ENCODE measurements at places on chromosomes 5 and 9.

- DNase-seq, result no peak
Measured at GRCh38 chr5:108541836-108542235, 159.9 kb upstream of the FBXL17 start.

DNA sequence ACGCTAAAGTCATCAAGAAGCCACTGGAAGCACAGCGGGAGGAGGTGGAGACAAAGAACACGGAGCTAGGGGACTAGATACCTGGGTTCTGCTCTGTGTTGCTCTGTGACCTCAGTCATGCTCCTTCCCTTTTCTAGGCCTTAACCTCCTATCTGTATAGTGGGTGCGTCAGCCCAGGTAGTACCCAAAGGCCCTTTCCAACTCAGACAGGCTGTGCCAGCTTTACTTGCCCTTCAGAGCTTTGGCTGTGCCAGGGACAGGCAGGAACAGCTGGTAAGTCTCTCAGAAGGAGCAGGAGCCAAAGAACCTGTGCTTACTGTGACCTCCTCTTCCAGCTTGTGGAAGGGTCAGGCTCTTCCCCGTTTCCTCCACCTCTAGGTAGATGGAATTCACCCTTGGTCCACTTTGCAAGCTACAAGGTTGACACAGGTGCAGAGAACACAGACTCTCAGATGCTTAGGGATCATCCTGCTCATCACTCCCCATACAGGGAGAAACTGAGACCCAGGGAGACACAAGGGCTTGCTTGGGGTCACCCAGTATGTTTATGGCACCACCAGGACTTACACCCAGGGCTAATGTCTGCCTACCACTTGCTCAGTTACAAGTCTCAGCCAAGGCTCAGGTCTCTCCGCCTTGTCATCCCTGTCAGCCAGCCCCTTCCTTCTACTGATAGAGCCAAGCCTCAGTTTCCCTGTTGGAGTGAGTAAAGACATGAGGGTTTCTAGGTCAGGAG, 1.7 kb downstream of the CCDC69 start:
- DNase-seq, result no peak

- no peak for DNase-seq
Measured at GRCh38 chr5:140150201-140150600, 24.5 kb downstream of the IGIP start.

DNA sequence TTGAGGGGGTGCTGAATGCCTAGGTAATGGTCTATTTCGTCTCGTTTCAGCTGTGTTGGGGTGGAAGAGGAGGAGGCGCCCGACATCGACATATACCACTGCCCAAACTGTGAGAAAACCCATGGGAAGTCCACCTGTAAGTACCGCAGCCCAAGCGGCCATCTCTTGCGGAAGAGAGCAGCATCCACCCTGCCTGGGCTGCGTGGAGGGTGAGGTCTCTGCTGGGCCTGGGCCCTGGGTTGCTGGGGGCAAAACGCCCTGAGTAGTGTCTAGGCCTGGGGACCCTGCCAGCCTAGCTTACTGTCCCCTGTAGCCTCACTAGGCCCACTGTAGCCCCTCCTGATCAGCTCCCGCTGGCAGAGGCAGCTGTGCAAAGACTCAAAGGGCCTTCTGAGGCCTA, 53.5 kb downstream of the PHF2 start:
- DNase-seq, result no peak

DNA sequence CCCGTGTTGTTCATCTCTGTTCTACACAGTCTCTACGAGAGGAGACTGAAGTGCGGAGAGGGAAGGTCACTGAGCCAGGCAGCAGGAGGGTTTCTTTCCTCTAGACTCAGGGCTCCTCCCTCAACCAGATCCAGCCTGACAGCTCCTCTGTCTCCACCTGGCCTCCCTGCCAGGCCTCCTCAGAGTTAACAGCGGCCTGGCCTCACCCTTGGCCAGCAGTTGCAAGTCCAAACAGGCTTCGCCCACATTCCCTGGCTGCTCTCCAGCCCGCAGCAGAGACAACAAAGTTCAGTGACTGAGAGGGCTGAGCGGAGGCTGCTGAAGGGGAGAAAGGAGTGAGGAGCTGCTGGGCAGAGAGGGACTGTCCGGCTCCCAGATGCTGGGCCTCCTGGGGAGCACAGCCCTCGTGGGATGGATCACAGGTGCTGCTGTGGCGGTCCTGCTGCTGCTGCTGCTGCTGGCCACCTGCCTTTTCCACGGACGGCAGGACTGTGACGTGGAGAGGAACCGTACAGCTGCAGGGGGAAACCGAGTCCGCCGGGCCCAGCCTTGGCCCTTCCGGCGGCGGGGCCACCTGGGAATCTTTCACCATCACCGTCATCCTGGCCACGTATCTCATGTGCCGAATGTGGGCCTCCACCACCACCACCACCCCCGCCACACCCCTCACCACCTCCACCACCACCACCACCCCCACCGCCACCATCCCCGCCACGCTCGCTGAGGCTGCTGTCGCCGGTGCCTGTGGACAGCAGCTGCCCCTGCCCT, at the start of gene HRCT1:
Gene HRCT1, plus strand, starts transcription at position 291 of the 768 bp plus-strand sequence. Its CDS starts 86 bp downstream, at position 377.
- peak; percentile 32 for DNase-seq

GRCh38 chr5:54553659-54554207, 36.2 kb downstream of the SNX18 start:
- DNase-seq, result no peak

DNA sequence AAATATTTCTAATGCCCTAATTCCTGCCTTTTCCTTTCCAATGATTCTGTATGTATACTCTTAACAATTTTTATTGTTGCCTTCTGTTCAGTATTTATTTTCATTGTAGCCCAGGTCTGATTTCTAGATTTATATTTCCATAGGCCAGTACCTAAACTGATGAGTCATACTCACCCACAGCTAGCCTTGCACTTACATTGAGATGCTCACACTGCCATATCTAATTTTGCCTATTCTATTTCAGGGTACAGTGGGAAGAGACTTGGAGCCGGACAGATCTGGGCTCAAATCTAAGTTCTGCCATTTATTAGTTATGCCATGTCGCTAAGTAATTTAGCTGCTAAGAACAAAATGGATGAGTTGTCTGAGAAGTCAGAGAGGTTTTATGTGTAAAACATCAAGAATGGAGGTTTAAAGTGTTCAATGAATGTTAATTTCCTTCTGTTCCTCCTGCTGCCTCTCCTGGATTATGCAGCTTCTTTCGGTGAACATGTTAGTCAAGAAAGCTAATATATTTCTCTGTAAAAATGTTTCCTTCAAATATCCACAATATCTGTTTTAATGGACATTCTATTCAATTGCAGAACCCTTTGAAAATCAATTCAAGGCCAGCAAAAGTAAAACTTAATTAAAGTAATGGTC, 62.3 kb upstream of the CDK5RAP2 start:
- peak; percentile 10 for DNase-seq

GRCh38 chr9:31032206-31032605, 1352.2 kb upstream of the ACO1 start:
- DNase-seq, result no peak

DNA sequence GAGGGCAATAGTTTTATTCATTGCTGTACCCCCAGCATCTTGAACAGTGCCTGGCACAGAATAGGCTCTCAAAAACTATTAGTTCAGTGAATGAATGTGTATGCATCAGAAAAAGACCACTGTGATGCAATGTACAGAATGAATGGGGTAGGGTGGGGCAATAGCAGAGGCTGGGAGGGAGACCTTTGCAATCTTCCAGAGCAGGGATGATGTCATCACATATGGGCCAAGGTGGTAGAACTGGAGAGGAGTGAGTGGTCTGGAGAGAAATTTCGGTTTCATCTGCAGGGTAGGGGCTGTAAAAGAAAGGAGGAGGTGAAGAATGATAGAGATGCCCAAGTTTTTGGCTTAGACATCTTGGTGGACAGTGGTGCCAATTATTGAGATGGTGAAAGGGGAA, 23.4 kb upstream of the ARAP3 start:
- no peak for DNase-seq
